ENCODE measurements at places on chromosomes 5 and 9. TPM values are rescaled to one million over a fixed set of nuclear protein-coding genes. Genes with fewer than 3 reads are reported as not detected.

DNA sequence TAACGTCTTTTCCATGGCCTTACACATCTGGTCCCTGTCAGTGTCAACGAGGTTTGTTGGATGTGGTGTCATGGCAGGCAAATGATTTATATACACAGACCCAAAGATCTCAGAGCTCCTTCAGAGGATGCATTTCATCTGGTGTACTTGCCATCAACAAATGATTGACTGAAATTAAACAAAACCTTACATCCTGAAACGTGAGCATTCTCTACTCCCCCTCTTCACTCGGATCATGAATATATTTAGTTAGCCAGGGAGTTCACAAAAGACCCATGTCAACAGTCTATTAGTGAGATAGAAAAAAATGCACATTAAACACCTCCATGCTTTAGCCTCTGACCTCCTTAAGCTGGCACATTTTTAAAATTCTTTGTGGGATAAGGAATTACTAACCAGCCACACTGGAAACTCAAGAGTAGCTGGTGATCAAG lies 215.6 kb downstream of the EFNA5 start:
- peaks cover 13% of the 10 kb centered on the region for H3K4me1 ChIP-seq
- no peak overlapping the region for H3K4me3 ChIP-seq
- H3K36me3 ChIP-seq: no peaks in the 10 kb centered on the region
- peak; percentile 56 for DNase-seq
- no peak overlapping the region for H3K27ac ChIP-seq
- H3K27me3 ChIP-seq: no peaks in the 10 kb centered on the region

- H3K27ac ChIP-seq: no peak overlapping the region
- peaks cover 45% of the 10 kb centered on the region for H3K27me3 ChIP-seq
- no peaks in the 10 kb centered on the region for H3K36me3 ChIP-seq
- DNase-seq: no peak
- H3K4me3 ChIP-seq: no peak overlapping the region
- no peaks in the 10 kb centered on the region for H3K4me1 ChIP-seq
These were observed 228.1 kb downstream of the FSTL4 start for GRCh38 chr5:133384120-133384855.

The TICAM2 gene
- total RNA-seq: 22.1 TPM

DNA sequence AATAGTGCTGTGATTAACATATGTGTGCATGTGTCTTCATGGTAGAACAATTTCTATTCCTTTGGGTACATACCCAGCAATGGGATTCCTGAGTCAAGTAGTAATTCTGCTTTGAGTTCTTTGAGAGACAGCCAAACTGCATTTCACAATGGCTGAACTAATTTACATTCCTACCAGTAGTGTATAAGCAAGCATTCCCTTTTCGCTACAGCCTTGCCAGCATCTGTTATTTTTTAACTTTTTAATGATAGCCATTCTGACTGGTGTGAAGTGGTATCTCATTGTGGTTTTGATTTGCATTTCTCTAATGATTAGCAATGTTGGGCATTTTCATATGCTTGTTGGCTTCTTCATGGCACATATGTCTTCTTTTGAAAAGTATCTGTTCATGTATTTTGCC lies 308.5 kb downstream of the ARRDC3 start:
- DNase-seq: no peak
- H3K36me3 ChIP-seq: no peaks in the 10 kb centered on the region
- H3K4me1 ChIP-seq: no peaks in the 10 kb centered on the region
- no peaks in the 10 kb centered on the region for H3K27me3 ChIP-seq
- no peak overlapping the region for H3K4me3 ChIP-seq
- H3K27ac ChIP-seq: no peak overlapping the region

GRCh38 chr5:170782438-170782837 lies 1.1 kb upstream of the GABRP start:
- H3K4me3 ChIP-seq: no peak overlapping the region
- H3K4me1 ChIP-seq: no peaks in the 10 kb centered on the region
- no peaks in the 10 kb centered on the region for H3K36me3 ChIP-seq

DNA sequence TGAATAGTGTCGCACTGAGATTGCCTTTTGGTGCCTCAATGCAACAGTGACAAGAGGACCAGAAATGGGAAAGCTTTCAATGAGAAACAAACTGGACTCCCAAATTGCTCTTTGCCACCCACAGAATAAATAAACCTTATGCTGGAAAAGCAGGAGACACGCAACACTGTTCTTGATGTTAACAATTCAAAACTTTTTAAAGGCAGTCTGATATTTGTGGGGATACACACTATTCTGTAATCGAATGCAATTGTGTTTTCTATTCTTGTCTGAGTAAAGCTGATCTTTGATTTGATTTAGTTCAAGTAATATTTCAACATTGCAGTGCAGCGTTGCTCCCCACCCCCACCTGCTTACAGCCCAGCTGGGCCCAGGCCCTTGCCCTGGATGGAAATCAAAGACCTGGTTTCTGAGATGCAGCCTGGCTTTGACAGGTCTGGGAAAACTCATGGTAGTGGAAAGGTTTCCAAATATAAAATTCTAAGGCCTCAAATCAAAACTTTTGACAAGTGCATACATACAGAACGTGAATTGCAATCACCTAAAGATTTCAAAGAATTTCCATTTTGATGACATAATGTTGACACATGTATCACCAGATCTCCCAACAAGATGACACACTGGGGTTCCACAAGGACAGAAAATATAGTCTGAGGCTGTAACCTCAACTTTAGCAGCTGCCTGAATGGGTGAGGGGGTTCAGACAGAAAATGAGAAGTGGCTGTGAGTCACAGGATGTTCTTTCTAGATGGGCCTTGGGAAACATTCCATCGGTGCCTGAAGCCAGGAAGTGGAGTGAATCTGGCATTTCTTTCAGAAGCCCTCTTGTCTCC lies 55.1 kb downstream of the ABCA1 start:
- H3K27ac ChIP-seq: peak overlapping the region; percentile 93
- peak; percentile 90 for DNase-seq
- H3K27me3 ChIP-seq: no peaks in the 10 kb centered on the region
- no peaks in the 10 kb centered on the region for H3K36me3 ChIP-seq

GRCh38 chr5:2168601-2169429 lies 286.1 kb upstream of the IRX4 start:
- H3K27ac ChIP-seq: no peak overlapping the region
- no peaks in the 10 kb centered on the region for H3K27me3 ChIP-seq
- no peak for DNase-seq
- no peak overlapping the region for H3K4me3 ChIP-seq

- peaks cover 76% of the 10 kb centered on the region for H3K4me1 ChIP-seq
- DNase-seq: no peak
- peaks cover 23% of the 10 kb centered on the region for H3K36me3 ChIP-seq
- 0 out of 2 replicates have a peak overlapping the region, but pooled peaks have one; percentile 6 for H3K27ac ChIP-seq
These were observed 5.7 kb downstream of the NDST1 start for GRCh38 chr5:150513375-150514309.

DNA sequence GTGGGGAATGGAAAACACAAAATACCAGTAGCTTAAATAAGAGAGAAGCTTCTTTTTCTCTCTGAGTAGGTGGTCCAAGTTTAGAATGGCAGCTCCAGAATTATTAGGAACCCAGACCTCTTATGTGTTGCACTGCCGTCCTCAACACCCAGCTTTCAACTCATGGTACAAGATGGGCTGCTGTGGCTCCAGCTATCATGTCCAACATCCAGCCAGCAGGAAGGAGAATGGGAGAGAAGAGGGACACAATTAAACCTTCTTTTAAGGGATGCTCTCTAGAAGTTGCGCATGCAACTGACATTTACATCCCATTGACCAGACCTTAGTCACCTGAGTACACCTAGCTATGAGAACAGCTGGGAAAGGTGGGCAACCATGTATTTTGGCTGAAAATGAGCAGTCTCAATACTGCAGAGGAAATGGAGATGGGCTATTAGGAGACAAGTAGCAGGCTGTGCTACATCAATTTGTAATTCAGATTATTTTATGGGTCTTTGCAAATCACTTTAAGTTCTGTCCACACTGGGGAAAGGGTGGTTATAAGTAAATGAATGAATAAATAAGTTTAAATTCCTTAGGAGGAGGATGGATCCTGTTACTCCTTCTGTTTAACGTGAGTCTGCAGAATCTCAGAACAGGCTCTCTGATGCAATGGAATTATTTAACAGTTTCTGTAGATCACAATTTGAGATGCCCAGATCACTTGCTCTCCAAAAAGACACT lies 76.1 kb downstream of the SLC28A3 start:
- H3K36me3 ChIP-seq: no peaks in the 10 kb centered on the region
- no peak for DNase-seq
- H3K27me3 ChIP-seq: no peaks in the 10 kb centered on the region
- no peak overlapping the region for H3K27ac ChIP-seq
- H3K4me3 ChIP-seq: no peak overlapping the region
- no peaks in the 10 kb centered on the region for H3K4me1 ChIP-seq

- H3K27me3 ChIP-seq: peaks cover 28% of the 10 kb centered on the region
- DNase-seq: no peak
- no peaks in the 10 kb centered on the region for H3K36me3 ChIP-seq
- H3K27ac ChIP-seq: no peak overlapping the region
- no peaks in the 10 kb centered on the region for H3K4me1 ChIP-seq
These were observed 22.1 kb upstream of the LPCAT1 start for GRCh38 chr5:1545805-1546355.

DNA sequence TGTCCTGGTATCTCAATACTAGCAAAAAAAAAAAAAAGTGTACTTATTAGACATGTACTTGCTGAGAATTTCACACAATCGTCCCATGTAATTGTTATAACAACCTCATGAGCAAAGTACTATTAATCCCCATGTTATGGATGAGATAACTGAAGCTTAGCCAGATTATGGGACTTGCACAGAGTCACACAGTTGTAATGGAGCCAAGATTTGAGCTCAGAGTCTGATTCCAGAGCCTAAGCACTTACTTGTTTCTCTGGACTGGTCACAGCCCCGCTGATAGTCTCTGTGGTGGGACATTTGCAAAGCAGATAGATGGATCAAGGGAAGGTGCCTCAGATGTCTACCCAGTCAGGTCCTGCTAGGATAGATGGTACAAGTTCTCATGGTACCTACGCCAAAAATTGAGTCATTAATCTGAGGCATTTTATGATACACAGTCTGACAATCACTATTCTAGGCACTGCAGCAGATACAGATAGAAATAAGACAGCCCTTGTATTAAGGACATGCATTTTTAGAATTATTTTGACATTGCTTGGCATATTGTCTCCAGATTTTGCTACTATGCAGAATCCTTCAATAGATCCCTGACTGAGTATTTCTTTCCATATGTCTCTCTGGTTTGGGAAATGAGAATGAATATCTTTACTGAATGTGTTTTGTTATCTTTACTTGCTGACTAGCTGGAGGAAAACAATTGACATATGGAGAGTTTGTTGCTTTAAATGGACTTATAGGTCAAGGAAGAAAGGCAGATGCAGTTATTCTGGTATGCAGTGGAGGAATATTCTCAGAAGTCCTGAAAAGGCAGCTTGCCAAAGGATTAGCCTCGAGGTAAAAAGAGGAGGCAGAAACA lies 149.5 kb downstream of the ADAMTSL1 start:
- no peak overlapping the region for H3K4me3 ChIP-seq
- no peaks in the 10 kb centered on the region for H3K36me3 ChIP-seq
- H3K27ac ChIP-seq: no peak overlapping the region
- no peak for DNase-seq
- no peaks in the 10 kb centered on the region for H3K27me3 ChIP-seq

The FOXB2 gene
- not detected for total RNA-seq

- no peak overlapping the region for H3K4me3 ChIP-seq
- no peak for DNase-seq
- no peaks in the 10 kb centered on the region for H3K36me3 ChIP-seq
- H3K27ac ChIP-seq: no peak overlapping the region
- no peaks in the 10 kb centered on the region for H3K27me3 ChIP-seq
These were observed 12.9 kb upstream of the RHOBTB3 start for GRCh38 chr5:95718203-95718602.

- H3K36me3 ChIP-seq: no peaks in the 10 kb centered on the region
- no peaks in the 10 kb centered on the region for H3K27me3 ChIP-seq
- no peak for DNase-seq
- peaks cover 7% of the 10 kb centered on the region for H3K4me1 ChIP-seq
- H3K27ac ChIP-seq: no peak overlapping the region
- H3K4me3 ChIP-seq: no peak overlapping the region
These were observed 28.1 kb downstream of the FYB1 start for GRCh38 chr5:39191216-39191615.

GRCh38 chr9:106019039-106019680 lies 324.8 kb downstream of the TMEM38B start:
- H3K4me3 ChIP-seq: no peak overlapping the region
- H3K36me3 ChIP-seq: no peaks in the 10 kb centered on the region
- H3K27ac ChIP-seq: no peak overlapping the region
- no peaks in the 10 kb centered on the region for H3K4me1 ChIP-seq

DNA sequence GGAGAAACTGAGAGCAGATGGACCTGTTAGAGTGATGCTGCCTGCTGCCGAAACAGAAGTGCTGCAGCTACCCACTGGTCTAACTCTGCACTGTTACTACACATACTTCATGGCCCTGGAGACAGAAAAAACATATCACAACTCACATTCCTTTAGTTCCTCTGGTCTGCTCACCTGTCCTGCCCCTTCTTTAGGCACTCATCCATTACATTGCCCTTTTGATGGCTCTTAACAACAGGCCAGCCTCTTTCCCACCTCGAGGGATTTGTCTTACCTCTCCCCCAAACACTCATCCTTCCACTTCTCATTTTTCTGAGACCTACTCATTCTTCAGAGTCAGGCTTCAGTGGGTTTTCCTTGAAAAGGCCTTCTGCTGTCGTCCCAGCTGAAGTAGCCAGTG lies 49.2 kb downstream of the KCTD16 start:
- no peaks in the 10 kb centered on the region for H3K36me3 ChIP-seq
- no peak overlapping the region for H3K27ac ChIP-seq
- no peak overlapping the region for H3K4me3 ChIP-seq
- no peak for DNase-seq

- peaks cover 80% of the 10 kb centered on the region for H3K36me3 ChIP-seq
- H3K4me3 ChIP-seq: no peak overlapping the region
- no peak overlapping the region for H3K27ac ChIP-seq
- H3K4me1 ChIP-seq: peaks cover 23% of the 10 kb centered on the region
- H3K27me3 ChIP-seq: no peaks in the 10 kb centered on the region
- DNase-seq: no peak
These were observed 4.5 kb downstream of the DAP start for GRCh38 chr5:10756549-10756948.

DNA sequence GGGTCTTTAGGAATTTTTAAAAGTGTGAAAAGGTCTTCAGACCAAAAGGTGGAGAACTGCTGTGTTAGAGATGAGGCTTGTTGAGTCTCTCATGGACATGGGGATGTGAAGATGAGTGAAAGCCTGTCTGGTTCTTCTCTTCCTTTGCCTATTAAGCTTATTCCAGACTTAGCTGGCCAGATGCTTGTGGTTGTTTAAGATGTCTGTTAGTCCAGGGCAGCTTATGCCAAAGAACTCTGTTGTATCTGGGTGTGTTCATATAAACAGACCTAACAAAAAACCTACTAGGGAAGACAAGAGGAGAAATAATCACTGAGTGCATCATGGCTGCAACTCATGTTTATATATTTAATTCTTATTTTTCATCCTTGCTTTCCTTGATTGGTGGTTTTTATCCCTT lies 57.5 kb upstream of the NCS1 start:
- no peaks in the 10 kb centered on the region for H3K27me3 ChIP-seq
- H3K36me3 ChIP-seq: peaks cover 40% of the 10 kb centered on the region
- no peak overlapping the region for H3K27ac ChIP-seq
- DNase-seq: no peak
- H3K4me3 ChIP-seq: no peak overlapping the region

- H3K36me3 ChIP-seq: no peaks in the 10 kb centered on the region
- H3K27me3 ChIP-seq: no peaks in the 10 kb centered on the region
- no peak for DNase-seq
- no peak overlapping the region for H3K4me3 ChIP-seq
- no peak overlapping the region for H3K27ac ChIP-seq
- no peaks in the 10 kb centered on the region for H3K4me1 ChIP-seq
These were observed 234.6 kb downstream of the GABRB2 start for GRCh38 chr5:161311965-161312364.

- H3K27ac ChIP-seq: no peak overlapping the region
- H3K27me3 ChIP-seq: no peaks in the 10 kb centered on the region
- H3K4me1 ChIP-seq: peaks cover 17% of the 10 kb centered on the region
- no peak for DNase-seq
- H3K4me3 ChIP-seq: no peak overlapping the region
These were observed 227.4 kb downstream of the NR3C1 start for GRCh38 chr5:143176048-143176447.
